Renal pelvis (tissue), 12 donors: ENCODE measurements at places on chromosomes 2 and 18.

GRCh38 chr2:105873721-105874120 is 129.0 kb downstream of the NCK2 start:
- no peak for DNase-seq

- DNase-seq, result no peak
Observed at GRCh38 chr18:3079653-3080052, 66.7 kb upstream of the LPIN2 start.

DNA sequence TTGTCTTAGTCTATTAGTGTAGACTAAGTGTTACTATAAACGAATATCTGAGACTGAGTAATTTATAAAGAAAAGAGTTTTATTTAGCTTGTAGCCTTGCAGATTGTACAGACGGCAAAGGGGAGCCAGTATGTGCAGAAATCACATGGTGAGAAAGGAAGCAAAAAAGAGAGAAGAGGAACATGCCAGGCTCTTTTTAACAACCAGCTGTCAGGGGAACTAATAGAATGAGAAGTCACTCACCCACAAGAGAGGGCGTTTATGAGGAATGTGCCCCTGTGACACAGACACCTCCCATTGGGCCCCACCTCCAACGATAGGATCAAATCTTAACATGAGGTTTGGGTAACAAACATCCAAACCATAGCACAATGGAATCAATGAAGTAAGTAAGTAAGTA is 20.6 kb upstream of the ZNF804A start:
- no peak for DNase-seq

DNA sequence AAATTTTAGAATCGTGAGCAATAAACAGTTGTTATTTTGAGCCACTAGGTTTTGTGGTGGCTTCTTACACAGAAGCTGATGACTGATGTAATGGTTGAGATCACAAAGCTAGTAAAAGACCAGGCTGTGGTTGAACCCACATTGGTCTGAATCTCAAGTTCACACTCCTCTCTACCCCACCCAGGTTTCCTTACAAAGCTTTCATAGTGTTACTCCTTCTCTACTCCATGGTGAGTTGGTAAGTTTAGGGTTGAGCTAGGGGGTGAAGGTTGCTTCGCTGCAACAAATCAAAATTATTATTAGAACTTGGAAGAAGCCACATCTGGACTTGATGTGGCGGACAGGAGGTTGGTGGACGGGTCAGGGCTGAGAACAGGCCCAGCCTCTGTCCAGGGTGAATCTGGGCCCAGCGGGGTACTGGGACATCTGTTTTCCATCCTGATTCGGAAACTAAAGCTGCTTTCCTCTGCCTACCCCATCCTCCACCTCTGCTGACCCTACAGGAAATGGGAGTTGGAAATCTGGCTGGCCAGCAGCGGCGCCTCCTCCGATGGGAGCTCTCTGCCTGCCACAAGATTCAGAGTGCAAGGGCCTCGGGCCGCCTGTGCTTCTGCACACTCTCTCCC is 86.3 kb downstream of the ZFP36L2 start:
- peak; percentile 76 for DNase-seq

DNA sequence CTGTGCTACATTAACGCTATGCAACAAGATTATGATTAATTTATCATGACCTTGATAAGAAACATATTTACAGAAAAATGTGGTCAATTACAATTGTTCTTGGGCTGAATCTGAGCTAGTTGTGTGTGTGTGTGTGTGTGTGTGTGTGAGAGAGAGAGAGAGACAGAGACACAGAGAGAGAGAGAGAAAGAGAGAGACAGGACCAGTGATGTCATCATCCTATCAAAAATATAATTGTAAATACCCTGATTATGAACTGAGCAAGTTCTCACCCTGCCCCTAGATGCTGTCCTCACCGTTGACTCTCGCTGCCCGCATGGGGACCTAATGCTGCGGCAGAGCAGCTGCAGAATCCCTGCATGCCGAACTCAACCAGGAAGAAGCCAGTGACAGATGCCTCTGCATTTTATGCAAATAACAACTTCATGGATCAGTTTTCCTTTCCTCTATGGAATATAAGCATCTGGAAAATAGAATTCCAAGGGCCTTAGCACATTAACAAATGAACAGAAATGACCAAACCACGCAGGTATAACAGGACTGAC is 512.5 kb downstream of the PLCL1 start:
- no peak for DNase-seq

GRCh38 chr2:64852771-64853241 is 136.4 kb upstream of the SLC1A4 start:
- DNase-seq, result no peak

- DNase-seq, result no peak
Observed at GRCh38 chr2:23448906-23449305, 63.9 kb downstream of the KLHL29 start.

- DNase-seq, result no peak
Observed at GRCh38 chr2:216737676-216738075, 42.3 kb upstream of the IGFBP5 start.

DNA sequence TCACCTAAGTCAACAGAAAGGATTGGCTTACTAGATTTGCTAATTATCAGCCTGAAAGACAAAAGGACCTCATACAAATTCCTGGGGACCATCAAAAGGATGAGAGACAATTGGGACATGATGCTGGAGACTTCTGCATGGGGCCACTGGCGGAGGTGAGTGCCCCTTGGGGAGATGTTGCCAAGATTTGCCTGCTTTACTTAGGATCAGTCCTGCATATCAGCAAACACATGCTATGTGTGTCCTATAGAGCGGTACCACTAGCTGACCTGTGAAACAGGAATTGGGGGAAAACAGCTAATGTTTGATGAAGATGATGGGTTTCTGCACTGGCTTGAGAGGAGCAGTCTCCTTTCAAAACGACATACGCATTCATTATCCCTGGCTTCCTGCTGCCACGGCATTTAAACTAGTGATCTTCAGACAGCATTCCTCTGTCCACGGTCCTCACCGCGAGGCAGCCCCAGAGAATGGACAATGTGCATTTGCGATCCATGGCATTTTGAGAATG is 104.2 kb downstream of the TGIF1 start:
- DNase-seq, result peak; percentile 16
